ENCODE measurements at places on chromosomes 5 and 9.
A peak's percentile ranks its signal among the peaks of the same experiment; 100 is the strongest.

DNA sequence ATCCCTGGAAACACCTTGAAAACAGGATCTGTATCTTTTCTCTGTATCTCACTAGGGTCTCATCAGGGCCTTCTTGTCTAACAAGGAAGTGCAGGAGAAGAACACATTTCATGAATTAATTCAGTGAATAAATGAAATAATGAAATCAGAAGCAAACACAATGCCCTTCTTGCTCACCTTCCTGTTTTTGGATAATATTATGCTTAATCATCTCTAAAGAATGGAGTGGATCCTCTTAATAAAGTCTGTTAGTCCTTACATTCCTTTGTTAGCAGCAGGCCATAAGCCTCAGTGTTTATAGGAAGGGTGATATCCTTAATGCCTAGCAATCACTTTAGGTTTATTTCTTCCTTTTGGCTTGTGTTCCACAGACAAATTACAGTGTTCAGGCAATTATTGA is 837.1 kb upstream of the SEMA6A start:
- H3K36me3 ChIP-seq, result no peaks in the 10 kb centered on the region
- no peak overlapping the region for H3K4me3 ChIP-seq
- no peak for DNase-seq
- no peaks in the 10 kb centered on the region for H3K27me3 ChIP-seq
- H3K27ac ChIP-seq, result no peak overlapping the region

- no peak for DNase-seq
- no peaks in the 10 kb centered on the region for H3K27me3 ChIP-seq
- peaks cover 51% of the 10 kb centered on the region for H3K36me3 ChIP-seq
- no peak overlapping the region for H3K27ac ChIP-seq
- no peak overlapping the region for H3K4me3 ChIP-seq
- peaks cover 86% of the 10 kb centered on the region for H3K4me1 ChIP-seq
These were observed 8.2 kb downstream of the TNIP1 start for GRCh38 chr5:151072630-151073025.

- no peaks in the 10 kb centered on the region for H3K36me3 ChIP-seq
- H3K27ac ChIP-seq, result no peak overlapping the region
- no peak for DNase-seq
- no peaks in the 10 kb centered on the region for H3K27me3 ChIP-seq
These were observed 444.6 kb downstream of the PTPRD start for GRCh38 chr9:10168241-10168640.

- no peaks in the 10 kb centered on the region for H3K36me3 ChIP-seq
- H3K4me3 ChIP-seq, result no peak overlapping the region
- no peaks in the 10 kb centered on the region for H3K4me1 ChIP-seq
- no peak for DNase-seq
- H3K27me3 ChIP-seq, result no peaks in the 10 kb centered on the region
These were observed 51.2 kb upstream of the CDK20 start for GRCh38 chr9:88025411-88026117.

DNA sequence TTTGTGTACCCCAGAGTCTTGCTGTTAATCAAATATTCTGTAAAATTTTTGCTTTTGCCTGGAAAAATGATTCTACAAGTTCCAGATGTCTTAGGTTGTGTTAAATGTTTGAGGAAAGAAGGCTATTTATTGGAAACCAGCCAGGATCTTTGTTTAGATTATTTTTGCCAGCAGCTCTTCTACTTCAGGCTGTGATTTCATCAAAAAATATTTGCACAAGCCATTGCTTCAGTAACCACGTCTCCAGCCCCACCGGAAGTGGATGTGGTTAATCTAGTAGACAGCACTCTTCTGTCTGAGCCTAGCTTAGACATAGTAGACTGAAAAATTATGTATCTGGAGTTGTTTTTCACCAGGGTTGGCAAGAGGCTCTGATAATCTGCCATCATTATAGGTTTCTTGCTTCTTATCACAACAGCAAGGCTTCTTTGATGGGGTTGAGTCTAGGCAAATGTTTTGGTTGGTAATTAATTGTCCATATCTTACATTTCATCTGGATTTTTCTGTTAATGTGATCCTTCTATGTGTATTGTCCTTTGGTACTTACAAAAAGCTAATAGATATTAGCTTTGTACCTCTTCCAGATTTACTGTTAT is 17.1 kb downstream of the KCTD16 start:
- DNase-seq, result peak; percentile 93
- no peaks in the 10 kb centered on the region for H3K36me3 ChIP-seq
- peaks cover 74% of the 10 kb centered on the region for H3K4me1 ChIP-seq
- peak overlapping the region; percentile 88 for H3K27ac ChIP-seq
- peak overlapping the region; percentile 42 for H3K4me3 ChIP-seq

- H3K36me3 ChIP-seq, result no peaks in the 10 kb centered on the region
- no peak overlapping the region for H3K27ac ChIP-seq
- H3K4me1 ChIP-seq, result peaks cover 16% of the 10 kb centered on the region
- H3K4me3 ChIP-seq, result no peak overlapping the region
- H3K27me3 ChIP-seq, result no peaks in the 10 kb centered on the region
These were observed 7.1 kb upstream of the TNFSF8 start for GRCh38 chr9:114937516-114937915.
